ENCODE measurements at places on chromosomes 2 and 18.

DNA sequence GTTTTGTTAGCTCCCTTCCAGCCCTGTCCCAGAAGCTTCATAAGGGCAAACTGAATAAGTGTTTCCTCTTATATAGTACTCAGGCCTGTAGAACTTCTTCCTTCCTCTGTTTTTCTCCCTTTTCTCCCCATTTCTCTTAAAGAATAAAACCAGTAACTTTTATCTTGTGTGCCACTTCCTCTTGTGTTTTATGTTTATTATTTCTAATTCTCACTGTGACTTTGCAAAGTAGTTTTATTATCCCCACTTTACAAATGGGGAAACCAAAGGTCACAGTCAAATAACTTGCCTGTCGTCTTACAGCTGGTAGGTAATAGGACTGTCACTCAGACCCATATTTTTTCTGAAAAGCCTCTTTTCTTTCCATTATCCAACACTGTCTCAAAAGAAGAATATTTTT is 42.4 kb downstream of the RBBP8 start:
- no peak for DNase-seq

GRCh38 chr2:10891848-10892247 is 19.9 kb upstream of the KCNF1 start:
- no peak for DNase-seq

GRCh38 chr2:227325839-227326195 is 766 bp downstream of the MFF start:
- peak; percentile 33 for DNase-seq

- no peak for DNase-seq
Observed at GRCh38 chr18:61939046-61939674, 46.4 kb upstream of the RNF152 start.

GRCh38 chr2:203225423-203226039 is 13.3 kb upstream of the CYP20A1 start:
- DNase-seq, result peak; percentile 46
